ENCODE measurements at places on chromosomes 7 and 10.

DNA sequence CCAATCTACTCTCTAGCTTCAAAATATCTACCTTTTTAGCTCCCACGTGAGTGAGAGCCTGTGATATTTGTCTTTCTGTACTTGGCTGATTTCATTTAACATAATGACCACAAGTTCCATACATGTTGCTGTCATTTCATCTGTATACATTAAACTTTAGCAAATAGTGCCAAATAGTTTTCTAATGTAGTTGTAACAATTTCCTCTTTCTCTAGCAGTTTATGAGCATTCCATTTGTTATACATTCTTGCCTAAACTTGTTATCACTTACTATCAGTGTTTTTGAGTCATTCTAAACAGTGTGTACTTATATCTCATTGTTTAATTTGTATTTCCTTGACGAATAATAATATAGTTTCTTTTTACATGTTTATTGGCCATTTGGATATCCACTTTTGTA is 77.2 kb downstream of the NEUROD6 start:
- no peak for DNase-seq

DNA sequence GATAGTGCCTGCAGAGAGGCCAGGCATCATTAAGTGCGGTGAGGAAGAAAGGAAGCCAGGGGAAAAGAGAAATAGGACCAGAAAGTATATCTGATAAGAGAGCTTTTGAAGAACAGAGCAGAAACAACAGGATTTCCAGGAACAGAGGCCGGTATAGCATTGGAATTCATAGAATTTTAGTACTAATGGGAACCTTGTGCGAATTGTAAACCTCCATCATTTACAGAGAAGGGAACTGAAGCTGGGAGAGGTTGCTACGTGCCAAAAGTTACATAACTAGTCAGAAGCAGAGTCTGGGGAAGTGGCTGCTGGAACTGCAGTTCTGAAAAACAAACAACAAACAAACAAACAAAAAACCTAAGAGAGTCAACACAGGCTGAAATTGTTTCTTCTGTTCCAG is 5.4 kb upstream of the ZMYND11 start:
- no peak for DNase-seq

- DNase-seq: no peak
These were observed 47.9 kb upstream of the CNPY1 start for GRCh38 chr7:155594163-155594732.

DNA sequence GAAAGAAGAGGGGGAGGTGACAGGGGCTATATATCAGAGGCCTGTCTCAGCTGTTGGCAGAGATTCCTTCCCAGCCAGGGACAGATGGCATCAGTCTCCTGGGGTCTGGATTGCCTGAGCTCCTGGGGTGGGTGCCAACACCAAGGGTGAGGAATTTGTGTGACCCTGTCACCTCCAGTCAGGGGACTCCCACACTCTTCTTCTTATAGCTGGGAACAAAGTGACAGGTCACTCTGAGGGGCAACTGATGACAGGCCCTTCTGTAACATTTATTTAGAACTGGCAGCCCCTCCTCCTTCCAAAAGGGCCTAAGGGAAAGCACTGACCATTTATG is 53.7 kb upstream of the DUSP5 start:
- no peak for DNase-seq

- no peak for DNase-seq
These were observed 34.5 kb downstream of the PPP1R3C start for GRCh38 chr10:91598211-91598977.

GRCh38 chr7:81641873-81642272 is 128.0 kb downstream of the HGF start:
- no peak for DNase-seq

- DNase-seq: peak; percentile 23
These were observed 642 bp downstream of the STK32C start for GRCh38 chr10:132306864-132307751.

DNA sequence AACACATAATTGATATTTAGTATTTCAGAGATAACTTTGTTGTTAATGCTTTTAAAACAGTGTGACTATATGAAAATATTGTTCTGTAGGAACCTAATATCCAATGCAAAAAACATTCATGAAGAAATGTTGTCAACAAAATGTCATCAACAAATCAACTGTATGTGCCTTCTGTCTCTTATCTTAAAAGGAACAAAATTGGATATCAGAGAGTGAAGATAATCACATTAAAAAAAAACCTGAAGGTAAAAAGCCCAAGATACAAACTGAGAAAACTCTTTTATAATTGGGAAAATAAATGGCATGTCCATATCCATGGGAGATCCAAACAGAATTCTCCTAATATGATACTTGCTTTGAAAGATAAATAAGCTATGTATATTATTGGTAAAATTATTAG is 33.9 kb downstream of the ICA1 start:
- no peak for DNase-seq
